ENCODE measurements at places on chromosomes 3 and 15.
A peak's percentile ranks its signal among the peaks of the same experiment; 100 is the strongest.

DNA sequence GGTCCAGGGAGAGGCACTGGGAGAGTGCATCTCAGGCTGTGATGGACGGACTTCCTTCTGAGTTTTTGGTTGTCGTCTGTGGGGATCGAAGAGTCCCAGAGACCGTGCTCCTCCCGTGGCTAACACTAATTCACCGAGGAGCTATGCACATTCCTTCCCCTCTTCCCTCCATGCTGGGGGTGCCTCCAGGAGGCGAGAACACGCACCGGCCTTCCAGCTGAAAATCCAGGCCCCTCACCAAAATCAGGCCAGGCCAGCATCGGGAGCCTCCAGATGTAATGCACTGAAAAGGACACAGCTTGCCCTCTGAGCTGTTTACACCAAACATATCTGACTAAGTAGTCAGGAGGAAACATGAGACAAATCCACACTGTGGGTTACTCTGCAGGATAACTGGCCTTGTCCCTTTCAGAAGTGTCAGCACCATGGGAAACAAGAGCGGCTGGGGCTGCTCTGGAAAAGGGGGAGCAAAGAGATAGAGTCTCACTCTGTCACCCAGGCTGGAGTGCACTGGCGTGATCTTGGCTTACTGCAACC lies 5.5 kb downstream of the RNU5B-1 start:
- no peak for DNase-seq

- DNase-seq: peak; percentile 36
These were observed 562 bp downstream of the NEO1 start for GRCh38 chr15:73052653-73053397.

GRCh38 chr3:23987356-23987755 lies 42.3 kb downstream of the NR1D2 start:
- DNase-seq: no peak

DNA sequence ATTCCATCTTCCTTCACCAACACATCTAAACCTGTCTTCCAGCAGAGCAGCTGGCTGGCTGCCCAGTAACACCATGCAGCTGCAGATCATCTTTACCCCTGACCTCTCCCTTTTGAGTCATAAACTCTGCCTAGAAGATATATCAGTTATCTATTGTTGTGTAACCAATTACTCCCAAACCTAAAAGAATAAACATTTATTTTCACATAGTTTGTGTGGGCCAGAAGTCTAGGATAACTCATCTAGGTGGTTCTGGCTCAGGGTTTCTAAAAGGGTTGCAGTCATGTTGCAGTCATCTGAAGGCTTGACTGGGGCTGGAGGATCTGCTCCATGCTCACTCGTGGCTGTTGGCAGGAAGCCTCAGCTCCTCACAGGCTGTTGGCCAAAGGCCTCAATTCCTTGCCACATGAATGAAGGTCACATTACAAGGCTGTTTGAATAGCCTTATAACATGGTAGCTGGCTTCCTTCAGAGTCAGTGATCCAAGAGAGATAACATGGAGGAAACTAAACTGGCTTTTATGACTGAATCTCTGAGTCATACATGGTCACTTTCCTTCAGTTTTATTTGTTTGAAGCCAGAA lies 92.8 kb downstream of the GOLIM4 start:
- DNase-seq: no peak

GRCh38 chr3:147529551-147529950 lies 120.4 kb downstream of the ZIC1 start:
- DNase-seq: no peak

DNA sequence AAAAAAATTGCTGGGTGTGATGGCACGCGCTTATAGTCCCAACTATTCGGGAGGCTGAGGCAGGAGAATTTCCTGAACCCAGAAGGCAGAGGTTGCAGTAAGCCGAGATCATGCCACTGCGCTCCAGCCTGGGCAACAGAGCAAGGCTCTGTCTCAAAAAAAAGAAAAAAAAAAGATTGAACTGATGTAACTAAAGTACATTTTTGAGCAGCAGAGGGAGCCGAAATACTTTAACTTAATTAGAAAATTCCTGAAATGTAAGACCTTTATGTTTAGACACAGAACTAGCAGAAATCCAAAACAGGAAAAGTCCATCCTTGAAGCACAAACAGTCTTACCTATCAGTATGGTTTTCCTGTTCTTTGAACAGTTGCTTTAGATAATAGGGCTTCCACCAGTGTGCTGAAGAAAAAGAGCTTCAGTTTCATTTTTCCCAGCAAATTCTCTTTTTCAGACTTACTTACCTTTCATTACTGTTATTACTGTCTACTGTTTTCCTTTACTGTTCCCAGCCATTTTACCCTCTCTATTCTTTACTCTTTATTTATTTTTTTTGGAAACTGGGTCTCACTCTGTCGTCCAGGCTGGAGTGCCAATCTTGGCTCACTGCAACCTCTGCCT lies 33.4 kb upstream of the ZNF609 start:
- peak; percentile 29 for DNase-seq

DNA sequence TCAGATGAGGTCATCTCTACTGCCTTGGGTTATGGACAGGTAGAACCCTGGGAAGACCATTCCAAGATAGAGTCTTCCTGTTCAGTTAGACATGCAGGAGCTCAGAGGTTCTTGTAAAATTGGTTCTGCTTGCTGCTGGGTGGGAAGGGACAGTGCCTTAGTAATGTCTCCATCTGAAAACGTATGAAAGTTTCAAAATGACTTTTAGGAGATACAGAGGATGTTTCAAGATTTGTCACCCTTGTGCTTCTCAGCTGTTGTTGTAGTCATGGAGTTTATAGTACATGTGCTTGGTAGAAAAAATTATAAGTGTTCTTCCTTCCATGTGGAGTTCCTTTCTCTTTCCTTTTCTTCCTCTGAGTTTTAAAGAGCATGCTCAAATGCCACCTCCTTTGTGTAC lies 885.2 kb upstream of the CFAP20DC start:
- no peak for DNase-seq

DNA sequence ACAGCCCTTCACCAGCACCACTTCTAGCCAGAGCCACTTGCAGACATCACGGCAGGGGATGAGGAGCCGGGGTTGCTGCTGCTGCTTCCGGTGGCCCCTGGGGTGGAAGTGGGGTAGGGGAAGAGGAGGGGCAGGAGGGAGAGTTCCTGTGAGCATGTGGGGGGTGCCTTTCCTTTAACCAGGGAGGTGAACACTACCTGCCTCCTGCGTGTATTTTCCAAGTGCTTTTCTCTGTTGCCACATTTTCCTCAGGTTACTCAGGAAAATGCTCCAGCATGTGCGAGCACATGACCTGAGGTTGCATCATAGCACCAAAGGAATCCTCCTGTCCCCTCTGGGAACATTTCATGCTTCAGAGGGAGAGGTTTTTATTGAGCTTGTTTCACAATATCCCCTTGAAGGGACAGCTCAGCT lies 12.2 kb upstream of the SACM1L start:
- DNase-seq: peak; percentile 67

DNA sequence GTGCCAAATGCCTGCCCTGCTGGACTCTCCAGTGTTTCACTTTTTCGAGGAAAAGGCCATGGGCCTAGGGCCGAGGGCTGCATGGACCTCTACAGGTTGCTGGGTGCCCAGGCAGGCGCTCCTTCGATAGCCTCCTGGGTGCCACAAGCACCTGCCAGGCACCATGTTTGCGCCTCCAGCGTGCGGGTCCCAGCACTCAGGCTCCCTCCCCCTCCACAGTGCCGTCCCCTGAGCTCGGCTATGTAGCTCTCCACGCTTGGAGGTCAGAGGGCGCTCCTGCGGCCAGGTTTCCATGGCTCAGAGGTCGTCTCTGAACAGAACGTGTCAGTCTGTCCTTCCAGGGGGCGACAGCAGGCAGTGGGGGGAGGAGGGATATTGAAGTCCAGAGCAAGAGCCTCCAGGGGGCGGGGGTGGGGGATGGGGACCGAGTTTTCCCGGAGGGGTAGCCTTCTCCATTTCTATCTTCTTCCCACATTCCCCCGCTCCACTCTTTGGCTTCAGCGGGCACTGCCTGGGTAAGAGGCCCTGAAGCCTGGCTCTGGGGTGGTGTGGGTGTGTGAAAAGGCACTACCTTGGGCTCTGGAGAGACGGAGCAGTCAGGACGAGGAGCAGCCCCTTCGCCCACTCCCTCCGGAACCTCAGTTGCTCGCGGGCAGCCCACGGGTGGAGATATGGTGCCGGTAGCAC lies 3.6 kb downstream of the ONECUT1 start:
- no peak for DNase-seq

GRCh38 chr15:39781967-39782302 lies 706 bp downstream of the FSIP1 start:
- no peak for DNase-seq

DNA sequence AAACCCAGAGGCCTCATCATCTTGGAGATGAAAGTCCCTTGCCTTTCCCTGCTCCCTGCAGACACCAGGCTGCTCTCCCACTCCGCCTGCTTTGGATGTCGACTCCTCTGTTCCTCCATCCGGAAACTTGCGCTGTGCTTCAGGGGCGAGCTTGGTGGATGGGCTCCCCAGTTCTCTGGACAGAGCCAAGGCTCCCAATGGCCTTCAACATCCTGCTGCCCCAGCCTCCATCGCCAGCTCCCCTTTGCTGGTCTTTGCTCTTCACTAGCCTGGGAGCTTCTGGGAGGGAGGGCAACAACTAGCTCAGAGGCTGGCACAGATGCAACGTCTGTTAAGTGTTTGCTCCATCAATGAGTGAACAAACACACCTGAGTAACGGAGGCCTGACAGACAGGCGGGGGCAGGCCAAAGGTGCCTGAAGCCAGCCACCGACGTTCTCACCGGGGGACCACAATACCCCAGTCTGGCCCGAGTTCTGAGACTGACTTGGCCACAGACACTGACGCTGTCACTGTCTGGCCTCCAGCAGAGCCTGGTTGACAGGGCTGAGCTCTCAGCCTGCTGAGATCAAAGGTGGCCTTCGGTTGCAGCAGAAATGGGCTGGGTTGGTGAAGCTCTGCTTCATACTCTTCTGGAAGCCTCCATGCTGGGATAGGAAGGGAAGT lies 39.0 kb downstream of the RGMA start:
- DNase-seq: peak; percentile 21

DNA sequence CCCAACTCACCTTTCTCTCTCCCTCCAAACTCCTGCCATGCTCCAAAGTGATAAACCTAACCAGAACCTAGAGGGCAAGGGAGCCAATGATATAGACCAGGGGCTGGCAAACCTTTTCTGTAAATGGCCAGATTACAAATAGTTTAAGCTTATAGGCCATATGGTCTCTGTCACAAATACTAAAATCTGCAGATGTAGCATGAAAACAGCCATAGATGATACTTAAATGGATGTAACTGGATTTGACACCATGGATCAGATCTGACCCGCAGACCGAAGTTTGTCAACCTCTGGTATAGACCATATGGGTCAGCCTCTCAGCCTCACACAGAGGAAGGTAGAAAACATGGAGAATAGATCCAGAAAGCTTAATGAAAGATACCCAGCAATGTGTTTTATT lies 165.2 kb upstream of the STT3B start:
- no peak for DNase-seq

GRCh38 chr15:93159930-93160329 lies 70.9 kb upstream of the RGMA start:
- no peak for DNase-seq

- DNase-seq: no peak
These were observed 25.6 kb downstream of the CEP19 start for GRCh38 chr3:196686436-196686835.

DNA sequence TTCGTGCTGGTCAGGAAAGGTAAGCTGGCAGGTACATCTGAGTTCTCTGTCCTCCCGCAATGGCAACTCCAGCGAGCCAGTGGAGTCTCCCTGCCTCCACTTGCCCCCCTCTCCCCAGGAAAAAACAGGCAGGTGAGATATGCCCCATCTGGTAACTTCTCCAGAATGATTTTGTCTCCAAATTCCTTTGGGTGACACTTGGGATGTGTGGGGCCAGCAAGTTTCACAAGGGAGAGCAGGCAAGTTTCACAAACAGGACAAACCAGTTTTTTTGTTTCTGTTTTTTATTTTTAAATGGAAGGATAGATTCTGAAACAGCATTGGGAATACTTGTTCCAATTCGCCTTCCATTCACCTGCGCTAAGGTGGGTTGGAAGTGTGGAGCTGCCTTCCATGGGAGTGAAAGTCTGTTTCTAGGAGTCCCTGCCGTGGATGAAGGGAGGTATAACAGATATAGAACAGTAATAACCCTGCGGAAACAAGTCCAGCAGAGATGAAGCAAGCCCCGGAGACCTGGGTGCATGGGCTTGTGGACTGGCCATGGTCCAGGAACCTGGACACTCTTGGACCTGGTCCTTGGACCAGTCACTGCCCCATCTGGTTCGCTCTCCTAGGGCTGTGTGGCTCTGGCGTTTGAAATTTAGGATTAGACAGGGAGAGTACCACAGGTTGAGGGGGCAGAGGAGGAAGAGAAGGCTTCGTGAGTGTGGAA lies 22.9 kb upstream of the KIF23 start:
- DNase-seq: no peak

DNA sequence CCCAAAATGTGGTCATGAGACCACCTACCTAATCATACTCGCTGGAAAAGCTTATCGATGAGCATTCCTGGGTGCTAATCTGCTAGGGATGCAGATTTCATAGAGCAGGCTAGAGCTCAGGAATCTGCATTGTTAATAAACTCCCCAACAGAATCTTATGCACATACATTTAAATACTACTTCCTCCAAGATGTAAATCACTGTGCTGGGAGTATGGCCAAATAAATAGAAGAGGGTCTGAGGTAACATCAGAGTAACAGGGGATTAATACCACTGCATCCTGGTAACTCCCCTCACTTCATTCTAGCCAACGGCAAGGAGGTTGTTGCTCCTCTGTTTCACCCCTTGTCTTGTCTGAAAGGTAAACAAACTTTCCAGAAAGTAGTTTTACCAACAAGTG lies 118.3 kb upstream of the SEMA6D start:
- DNase-seq: no peak

- no peak for DNase-seq
These were observed 31.2 kb upstream of the CFAP20DC start for GRCh38 chr3:59081071-59081470.

GRCh38 chr15:64877435-64877834 lies 34.3 kb upstream of the ANKDD1A start:
- no peak for DNase-seq

DNA sequence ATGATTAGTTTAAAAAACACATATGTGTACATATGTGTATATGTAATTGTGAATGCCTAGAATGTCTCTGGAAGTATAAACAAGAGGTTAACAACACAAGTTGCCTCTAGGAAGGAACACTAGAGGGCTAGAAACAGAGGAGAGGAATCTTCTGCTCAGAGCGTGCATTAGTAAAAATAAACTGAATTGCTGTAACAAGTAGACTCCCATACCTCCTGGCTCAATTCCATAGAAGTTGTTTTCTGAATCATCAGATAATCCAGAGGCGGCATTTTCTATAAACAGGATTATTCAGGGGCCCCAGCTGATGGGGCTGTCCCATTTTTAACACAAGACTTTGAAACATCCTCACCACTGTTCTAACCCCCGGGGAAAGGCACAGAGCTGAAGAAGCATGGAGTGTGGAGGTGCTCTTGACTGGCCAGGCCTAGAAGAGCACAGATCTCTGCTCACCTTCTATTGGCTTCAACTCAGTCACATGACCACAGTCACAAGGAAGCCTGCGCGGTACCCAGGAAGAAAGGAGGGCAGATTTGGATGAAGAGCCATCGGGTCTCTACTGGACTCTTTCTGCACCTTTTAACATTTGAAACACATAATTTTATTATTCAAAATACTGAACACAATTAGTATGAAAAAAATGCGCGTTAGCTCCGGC lies 145.7 kb downstream of the TLE3 start:
- no peak for DNase-seq

- no peak for DNase-seq
These were observed 426.2 kb upstream of the BCHE start for GRCh38 chr3:166263460-166263859.

GRCh38 chr3:140216249-140216648 lies 281.3 kb downstream of the CLSTN2 start:
- no peak for DNase-seq

GRCh38 chr3:106421426-106421825 lies 552.6 kb upstream of the CBLB start:
- DNase-seq: no peak

Data from CD4-positive, alpha-beta T cell treated with Interleukin-10 for 1 hour (primary cell).